DMS79 treated with DMSO at 0.1 percent for 48 hours (cell line): ENCODE measurements at places on chromosomes 1 and 21.
A peak's percentile ranks its signal among the peaks of the same experiment; 100 is the strongest.

- no peak for DNase-seq
Observed at GRCh38 chr1:231493421-231494185, 34.9 kb upstream of the TSNAX start.

DNA sequence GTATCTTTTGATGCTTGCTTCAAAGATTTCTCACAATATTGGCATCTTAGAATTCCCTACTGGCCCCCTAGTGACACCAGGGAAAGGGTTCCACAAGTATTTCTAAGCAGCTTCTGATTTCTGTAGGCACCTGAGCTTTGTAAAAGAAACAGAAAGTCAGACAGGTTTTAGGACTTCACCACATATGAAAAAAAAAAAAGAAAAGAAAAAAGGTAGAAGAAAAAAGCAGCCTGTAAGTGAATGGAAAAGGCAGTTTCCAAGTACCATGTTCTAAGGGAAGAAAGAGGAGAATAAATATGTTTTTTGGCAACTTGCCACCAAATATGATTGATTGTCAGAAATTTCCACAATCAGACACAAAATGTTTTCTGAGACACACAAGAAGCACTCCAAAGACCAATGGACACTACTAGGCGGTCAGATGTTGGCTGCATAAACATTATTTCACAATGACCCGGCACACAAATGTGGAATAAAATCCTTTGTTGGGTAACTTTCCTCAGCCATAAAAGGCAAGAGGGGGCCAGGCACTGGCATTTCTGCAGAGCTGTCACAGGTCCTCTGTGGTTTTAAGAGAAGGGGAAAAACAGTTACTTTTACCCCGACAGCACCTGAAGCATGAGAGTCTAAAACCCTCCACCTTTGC, 12.7 kb upstream of the CPLANE2 start:
- DNase-seq, result peak; percentile 54

DNA sequence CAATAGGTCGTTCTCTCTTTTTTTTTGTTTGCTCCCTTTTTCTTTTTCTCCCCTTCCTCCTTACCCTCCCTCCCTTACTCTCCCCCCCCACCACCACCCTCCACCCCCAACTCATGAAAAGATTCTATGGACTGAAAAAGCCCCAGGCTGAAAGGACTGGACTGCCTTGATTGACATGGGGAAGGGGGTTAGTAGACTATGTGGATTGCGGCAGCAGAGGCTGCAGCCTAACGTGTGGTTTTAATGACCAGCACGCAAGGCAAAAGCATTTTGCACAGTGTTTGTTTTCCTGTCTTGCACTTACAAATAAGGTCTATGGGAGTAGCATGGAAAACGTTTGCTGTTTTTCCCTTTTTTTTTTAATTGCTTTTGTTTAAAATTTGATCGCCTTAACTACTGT, 5.5 kb downstream of the ZBTB18 start:
- no peak for DNase-seq

DNA sequence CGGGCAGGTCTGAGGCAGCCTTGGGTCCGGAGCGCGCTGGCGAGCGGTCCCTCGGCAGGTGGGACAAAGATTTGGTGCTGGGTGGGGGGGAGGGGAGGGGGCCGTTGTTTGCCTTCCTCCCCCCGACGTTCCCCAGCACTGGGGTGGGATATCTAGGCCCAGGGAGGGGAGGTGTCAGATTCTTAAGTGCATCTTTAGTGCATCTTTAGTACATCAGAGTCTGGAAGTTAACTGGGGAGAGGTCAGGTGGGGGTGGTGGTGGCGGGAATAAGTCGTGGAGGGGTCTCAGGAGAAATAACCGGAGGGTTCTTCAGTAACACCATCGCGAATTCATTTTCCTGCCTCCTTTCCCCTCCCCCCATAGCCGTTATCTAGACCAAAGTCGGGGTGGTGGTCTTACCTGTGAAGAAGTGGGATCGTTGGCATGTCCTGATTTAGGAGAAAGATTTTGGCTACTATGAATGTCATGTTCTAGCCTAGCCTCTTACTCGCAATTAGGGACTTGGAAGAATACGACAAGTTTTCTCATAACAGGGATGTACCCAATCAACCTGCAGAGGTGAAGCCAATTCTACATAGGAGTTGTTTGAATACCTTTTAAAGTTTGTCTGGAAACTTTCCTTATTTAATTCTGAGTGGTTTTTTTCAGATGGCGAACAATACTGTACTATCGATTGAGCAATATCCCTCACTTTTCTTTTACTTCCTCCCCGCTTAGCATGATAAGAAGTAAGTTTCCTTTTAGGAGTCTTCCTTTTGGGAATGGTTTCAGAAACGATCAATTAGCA, 886 bp downstream of the ZMYM4 start:
- DNase-seq, result peak; percentile 18

- no peak for DNase-seq
Observed at GRCh38 chr1:27938488-27938887, 3.7 kb downstream of the SMPDL3B start.

DNA sequence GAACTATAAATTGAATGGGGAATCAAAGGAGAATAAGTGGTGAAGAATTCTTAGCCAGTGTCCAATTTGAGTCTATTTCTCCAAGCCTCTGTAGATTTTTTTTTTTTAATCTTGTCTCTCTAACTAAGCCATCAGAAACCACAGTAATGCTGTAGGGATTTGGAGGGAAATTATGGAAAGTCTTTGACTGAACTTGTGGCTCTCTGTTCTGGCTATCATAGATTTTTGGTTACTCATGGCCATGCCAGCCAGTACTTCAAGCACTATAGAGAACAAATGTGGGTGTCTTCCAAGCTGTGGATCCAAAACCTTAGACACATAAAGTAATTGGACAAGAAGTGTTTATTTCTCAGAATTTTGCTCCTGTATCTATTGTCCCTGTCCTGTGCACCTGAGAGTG, 147.9 kb downstream of the LRRC40 start:
- no peak for DNase-seq

DNA sequence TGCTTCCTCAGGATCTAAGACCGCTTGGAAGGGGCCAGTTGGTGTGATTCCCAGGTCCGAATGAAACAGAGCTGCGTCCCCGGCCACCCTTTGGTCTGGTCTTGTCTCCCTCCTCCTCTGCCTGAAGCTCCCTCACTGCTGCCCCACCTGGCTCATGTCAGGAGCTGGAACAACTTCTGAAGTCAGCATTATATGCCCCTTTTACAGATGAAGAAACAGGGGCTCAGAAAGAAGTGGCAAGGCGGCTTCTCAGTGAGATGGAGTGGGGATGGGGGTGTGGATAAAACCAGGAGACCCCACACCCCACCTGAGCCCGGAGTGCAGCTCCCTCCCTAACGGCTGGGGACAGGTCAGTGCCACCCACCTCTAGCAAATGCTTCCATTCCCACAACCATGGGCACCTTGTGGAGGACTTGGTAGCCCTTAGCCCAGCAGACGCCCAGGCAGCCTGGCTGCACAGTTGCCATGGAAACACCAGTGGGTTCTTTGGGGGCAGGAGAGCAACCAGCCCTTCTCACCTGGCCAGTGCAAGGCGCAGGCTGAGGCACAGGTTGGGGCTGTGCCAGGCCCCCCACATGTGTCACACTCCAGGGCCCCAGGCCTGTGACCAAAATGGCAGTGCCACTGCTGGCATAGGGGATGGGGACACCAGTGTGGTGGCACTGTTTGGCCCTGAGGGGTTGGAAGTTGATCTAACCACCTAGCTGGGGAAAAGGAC, 31.9 kb upstream of the ECE1 start:
- DNase-seq, result peak; percentile 72

DNA sequence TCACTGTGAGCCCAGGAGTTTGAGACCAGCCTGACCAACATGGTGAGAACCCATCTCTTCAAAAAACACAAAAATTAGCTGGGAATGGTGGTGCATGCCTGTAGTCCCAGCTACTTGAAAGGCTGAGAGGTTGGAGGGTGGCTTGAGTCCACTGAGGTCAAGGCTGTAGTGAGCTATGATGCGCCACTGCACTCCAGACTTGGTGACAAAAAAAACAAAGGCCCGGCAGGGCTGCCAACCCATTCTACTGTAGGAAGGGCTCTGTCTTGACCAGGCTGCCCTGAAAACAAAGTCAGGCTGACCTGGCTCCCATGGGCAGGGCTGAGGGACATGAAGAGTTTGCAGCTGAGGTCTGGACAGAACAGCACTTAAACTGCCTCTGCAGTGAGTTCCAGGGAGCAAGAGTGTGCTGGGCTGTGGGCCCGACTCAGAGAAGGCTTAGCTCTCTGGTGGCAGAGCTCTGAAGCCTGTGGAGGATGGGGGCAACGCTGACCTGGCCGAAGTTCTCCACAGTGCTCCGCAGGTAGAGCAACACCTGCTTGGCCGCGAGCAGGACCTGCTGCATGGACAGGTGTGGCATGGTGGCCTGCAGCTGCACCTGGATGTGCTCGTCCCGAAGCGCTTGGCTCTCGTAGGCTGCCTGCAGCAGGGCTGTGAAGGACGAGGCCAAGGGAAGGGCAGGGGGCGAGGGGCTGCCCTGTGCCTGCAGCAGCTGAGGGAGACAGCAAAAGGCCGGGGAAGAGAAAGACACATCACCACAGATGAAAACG, 42.4 kb downstream of the URB1 start:
- no peak for DNase-seq

- DNase-seq, result no peak
Observed at GRCh38 chr1:161127649-161128048, 4.8 kb downstream of the DEDD start.

GRCh38 chr1:35702508-35702907, 16.2 kb downstream of the C1orf216 start:
- DNase-seq, result no peak

DNA sequence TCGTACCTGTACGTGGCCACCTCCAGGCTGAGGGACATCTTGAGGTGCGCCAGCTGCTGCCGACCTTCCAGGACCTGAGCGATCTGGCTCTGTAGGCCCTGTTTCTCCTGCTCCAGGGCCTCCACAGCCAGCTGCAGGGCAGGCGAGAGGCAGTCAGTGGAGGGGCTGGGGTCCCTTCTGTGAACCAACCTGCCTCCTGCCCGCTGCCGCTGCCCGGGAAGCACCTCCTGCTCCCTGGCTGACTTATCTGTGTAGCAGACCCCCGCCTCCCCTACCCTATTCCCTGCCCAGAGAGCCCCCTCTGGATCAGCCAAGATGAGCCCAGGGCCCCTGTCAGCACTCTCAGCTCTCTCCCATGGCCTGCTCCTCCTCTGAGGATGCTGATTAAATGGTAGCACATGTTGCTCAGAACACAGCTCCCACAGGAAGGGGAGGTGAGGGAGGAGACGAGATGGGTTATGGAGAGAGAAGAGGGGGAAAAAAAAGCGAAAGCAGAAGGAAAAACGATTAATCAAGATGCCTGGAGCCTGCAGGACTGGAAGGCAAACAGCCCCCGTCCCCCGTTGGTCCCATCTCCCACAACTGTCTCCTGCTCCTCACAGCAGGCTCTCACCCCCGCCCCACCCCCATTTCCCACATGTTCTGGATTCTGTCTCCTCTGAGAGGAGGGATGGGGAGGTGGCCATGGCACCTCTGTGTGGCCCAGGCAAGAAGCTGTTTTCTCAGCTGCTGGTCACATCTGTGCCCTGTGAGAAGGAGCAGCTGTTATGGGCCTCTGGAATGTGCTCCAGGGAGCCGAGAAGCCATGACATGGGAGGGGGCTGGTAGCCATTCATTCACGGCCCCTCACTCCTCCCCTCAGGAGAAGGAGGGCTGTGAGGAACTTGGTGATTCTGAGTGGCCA, 1.7 kb downstream of the NES start:
- DNase-seq, result no peak

DNA sequence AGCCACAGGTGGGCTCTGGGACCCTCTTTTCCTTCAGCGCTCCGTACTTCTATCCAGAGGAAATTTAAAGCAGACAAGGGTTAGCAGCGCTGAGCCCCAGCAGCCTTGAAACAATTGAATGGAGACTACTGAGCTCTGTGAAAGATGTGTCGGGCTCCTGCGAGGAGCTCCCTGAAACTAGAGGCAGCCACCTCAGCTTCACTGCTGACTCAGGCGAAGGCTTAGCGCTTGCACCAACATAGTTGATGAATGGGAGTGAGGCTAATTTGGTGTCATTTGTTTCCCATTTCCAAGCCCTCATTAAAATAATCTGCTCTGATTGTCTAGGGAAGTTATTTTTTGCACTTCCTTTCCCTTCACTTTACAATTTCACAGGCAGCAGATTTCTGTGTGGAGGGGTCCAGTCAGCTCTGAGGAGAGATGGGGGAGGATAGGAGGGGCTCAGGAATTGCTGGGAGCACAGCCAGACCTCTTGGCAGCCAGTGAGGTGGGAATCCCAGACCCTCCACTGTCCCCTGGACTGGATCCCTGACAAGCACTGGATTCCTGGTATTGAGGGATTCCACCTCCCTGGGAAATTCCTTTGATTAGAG, 398.9 kb upstream of the PLXNA2 start:
- no peak for DNase-seq

DNA sequence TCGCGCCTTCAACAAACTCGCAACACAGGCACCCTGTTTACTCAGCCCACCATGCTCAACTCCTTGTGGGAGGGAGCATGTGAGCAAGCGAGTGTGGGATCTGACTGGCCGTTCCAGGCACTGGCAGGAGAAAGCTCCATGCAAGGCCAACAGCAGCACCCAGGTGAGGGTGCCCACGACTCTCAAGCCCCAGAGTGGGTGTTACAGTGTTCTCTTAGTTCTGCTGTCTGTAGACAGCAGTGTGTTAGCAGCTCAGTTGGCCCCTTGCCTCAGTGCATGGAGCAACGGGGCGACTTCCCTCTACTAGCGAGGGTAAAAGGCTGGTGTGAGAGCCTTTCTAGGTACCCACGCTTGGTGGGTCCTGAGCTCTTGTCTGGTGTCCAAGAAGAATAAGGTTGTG, 114.6 kb downstream of the PIGK start:
- no peak for DNase-seq

GRCh38 chr1:176949033-176949662, 215.4 kb downstream of the ASTN1 start:
- DNase-seq, result no peak

DNA sequence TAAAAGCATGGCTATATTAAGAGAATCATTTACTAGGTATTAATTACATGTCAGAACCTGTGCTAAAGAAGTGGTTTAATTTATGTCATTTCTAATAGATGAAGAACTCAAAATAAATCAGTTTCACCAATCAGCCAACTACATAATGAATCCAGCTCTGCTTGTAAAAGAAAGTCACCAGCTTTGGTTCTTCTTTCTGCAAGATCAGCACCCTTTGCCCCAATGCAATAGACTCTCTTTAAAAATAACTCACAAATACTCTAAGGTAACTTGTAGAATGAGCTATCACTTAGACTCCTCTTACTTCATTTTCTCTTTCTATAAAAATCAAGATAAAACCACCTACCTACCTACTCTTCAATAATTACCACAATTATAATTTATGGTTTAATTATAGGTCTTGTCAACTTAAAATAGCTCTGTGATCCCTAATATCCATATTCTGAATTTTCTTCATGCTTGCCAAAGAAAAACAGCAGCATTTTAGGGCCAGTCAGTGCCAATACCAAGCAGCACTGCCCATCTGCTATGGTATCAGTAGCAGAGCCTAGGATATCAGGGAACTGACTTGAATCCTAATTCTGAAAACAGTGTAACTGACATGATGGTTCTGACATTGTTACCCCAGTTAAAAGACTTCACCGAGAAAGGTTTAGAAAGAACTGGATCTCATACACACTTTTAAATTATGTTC, 11.3 kb downstream of the SLC19A2 start:
- DNase-seq, result no peak

- DNase-seq, result no peak
Observed at GRCh38 chr1:177546346-177546745, 375.6 kb downstream of the BRINP2 start.

- no peak for DNase-seq
Observed at GRCh38 chr1:21863981-21864380, 51.9 kb downstream of the LDLRAD2 start.

- no peak for DNase-seq
Observed at GRCh38 chr1:48793863-48794262, 17.2 kb upstream of the BEND5 start.
